C1 segment of cervical spinal cord (tissue), 14 donors: ENCODE measurements at places on chromosomes 6 and 20.

DNA sequence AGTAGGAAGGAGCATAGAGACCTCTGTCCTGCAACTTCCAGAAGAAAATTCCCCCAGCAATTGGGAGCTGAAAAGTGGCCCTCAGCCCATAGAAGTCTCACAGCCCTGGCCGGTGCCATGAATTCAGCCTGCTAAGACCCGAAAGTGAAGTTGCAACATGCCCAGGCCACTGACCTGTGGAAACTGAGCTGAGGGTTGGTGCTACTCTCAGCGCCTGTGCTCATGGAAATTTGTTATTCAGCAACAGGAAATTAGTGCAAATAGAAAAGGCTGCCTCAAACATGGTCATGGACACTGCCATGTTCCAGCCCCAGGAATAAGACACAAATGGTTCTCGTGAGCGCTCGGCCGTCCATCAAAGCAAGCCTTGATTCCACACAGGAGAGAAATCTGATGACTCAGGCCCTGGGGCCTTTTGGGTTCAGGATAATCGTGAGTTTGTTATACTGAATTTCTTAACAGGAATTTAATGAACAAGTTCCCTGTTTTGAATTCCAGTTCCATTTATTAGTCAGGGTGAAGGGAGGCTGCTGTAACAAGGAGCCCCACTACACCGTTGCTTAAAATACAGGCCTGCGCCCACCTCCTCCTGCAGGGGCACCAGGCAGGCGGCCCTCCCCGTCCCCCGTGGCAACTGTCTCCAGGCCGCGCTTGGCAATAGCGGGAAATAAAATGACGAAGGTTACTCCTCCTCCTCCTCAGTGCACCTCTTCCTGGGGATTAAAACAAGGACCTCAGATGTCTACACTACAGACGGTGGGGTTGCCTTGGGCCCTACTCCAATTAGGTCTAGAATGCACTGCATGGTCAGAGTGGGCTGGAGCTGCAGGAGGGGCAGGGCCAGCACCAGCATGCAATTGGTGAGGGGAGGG lies 152.9 kb downstream of the ERMARD start:
- DNase-seq: no peak

GRCh38 chr20:50172347-50173013 lies 18.1 kb upstream of the CEBPB start:
- DNase-seq: peak; percentile 25

DNA sequence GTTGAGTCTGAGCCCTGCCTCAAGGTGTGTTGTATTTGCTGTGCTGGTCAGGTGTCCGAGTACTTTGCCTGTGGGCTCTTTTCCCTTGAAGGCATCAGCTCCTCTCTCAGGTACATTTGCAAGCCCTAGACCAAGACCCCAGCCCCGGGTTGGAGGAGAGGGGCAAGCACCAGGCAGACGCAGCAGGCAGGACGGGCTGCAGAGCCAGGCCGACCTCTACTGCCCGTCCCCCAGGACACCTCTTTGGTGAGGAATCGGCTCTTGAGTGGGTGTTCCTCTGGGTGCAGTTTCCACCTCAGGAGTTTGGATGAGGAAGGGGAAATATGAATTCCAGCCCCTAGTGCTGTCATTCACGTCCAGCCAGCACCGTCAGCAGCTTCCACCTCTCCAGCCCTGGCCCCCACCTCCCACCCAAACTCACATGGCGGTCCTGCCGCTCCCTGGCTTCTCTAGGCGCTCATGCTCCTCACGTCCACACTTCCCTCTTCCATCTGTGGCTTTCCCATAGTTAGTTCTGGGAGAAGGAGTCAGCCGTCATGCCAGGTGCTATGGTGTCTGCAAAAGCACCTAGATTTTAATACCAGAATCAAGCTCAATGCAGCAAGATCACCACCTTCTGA lies 183.9 kb downstream of the DLL1 start:
- no peak for DNase-seq

GRCh38 chr20:51221791-51222408 lies 199.0 kb upstream of the KCNG1 start:
- no peak for DNase-seq

GRCh38 chr6:22613695-22614094 lies 44.3 kb downstream of the HDGFL1 start:
- no peak for DNase-seq

- DNase-seq: no peak
These were observed 21.1 kb downstream of the GCNT2 start for GRCh38 chr6:10542213-10542612.

- DNase-seq: no peak
These were observed 18.4 kb downstream of the MOCS1 start for GRCh38 chr6:39915866-39916265.

- DNase-seq: no peak
These were observed 38.3 kb downstream of the SLC22A23 start for GRCh38 chr6:3418496-3419060.

- DNase-seq: no peak
These were observed 10.3 kb upstream of the RHAG start for GRCh38 chr6:49646942-49647341.
